Natural killer cell treated with Interleukin-12 subunit alpha and Interleukin-12 subunit beta and Interleukin-15 and Interleukin-18, amount 100 ng/mL, for 72 hours (primary cell): ENCODE measurements at places on chromosomes 13 and 19. TPM values are rescaled to one million over a fixed set of nuclear protein-coding genes. Genes with fewer than 3 reads are reported as not detected.

DNA sequence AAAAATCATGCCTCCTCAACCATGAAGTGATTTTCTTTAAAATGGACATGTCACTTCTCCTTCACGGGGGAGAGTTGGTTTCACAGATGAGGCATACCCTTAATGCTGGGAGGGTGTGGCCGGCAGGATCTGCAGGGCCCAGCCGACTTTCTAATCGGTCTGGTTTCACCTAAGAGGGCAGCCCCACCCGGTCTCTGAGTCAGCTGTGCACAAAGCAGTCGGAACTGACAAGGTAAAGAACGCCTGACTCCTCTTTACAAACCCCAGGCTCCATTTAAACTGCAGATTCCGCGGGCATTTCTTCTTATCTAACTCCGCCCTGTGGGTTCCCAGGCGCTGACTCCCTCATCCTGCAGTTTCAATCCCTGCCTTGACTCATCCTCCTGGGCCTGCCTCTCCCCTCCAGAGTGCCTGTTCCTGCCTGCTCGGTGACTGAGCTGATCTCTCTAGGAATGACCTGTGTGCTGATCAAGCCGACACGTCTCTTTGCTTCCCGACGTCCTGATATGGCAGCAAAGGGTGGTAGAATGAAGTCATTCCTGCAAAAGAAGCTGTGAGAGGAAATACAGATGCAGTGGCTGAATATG lies 63.4 kb downstream of the EFNB2 start:
- H3K27ac ChIP-seq = no peak overlapping the region
- peaks cover 4% of the 10 kb centered on the region for H3K27me3 ChIP-seq
- no peaks in the 10 kb centered on the region for H3K36me3 ChIP-seq

DNA sequence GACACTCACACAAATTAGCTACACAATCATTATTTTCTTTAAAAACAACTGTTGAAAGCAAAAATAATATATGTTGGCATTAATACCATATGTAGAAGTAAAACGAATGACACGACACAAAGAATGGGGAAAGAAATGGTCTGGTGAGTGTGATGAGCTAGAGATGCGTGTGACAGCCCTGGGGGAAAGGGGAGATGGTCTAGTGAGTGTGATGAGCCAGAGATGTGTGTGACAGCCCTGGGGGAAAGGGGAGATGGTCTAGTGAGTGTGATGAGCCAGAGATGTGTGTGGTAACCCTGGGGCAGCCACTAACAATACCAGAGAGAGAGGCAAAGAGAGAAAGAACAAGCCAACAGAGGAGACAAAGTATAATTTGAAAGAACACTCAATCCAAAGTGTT lies 22.3 kb upstream of the LAMP1 start:
- no peak overlapping the region for H3K4me3 ChIP-seq
- H3K27me3 ChIP-seq = peaks cover 5% of the 10 kb centered on the region
- H3K4me1 ChIP-seq = peaks cover 6% of the 10 kb centered on the region
- no peak for DNase-seq

GRCh38 chr19:16581145-16581970 lies 9.1 kb upstream of the SLC35E1 start:
- H3K4me1 ChIP-seq = peaks cover 54% of the 10 kb centered on the region
- no peak overlapping the region for H3K4me3 ChIP-seq
- DNase-seq = no peak
- no peak overlapping the region for H3K27ac ChIP-seq
- no peaks in the 10 kb centered on the region for H3K27me3 ChIP-seq

DNA sequence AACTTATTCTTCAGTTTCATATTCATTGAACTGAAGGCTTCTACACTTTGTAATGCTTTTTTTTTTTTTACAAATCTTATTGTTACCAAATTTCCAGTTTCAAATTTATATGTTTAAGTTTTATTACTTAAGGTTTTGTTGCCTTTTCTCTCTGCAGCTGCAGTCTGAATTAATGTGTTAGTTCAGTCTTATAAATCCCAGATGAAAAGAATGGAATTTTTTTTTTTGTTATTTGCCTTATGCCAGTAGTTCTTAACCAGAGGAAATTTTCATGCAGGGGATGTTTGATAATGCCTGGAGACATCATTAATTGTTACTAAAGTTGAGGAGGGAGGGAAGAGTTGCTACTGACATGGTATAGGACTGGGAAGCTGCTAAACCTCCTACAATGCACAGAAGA lies 367.9 kb upstream of the SPRY2 start:
- H3K27ac ChIP-seq = no peak overlapping the region
- H3K27me3 ChIP-seq = no peaks in the 10 kb centered on the region
- no peaks in the 10 kb centered on the region for H3K4me1 ChIP-seq
- H3K4me3 ChIP-seq = no peak overlapping the region
- no peak for DNase-seq

GRCh38 chr19:45368737-45369340 lies 1.5 kb downstream of the ERCC2 start:
- no peak for DNase-seq
- no peaks in the 10 kb centered on the region for H3K36me3 ChIP-seq
- peak overlapping the region; percentile 52 for H3K4me3 ChIP-seq
- H3K27me3 ChIP-seq = no peaks in the 10 kb centered on the region
- H3K27ac ChIP-seq = no peak overlapping the region

DNA sequence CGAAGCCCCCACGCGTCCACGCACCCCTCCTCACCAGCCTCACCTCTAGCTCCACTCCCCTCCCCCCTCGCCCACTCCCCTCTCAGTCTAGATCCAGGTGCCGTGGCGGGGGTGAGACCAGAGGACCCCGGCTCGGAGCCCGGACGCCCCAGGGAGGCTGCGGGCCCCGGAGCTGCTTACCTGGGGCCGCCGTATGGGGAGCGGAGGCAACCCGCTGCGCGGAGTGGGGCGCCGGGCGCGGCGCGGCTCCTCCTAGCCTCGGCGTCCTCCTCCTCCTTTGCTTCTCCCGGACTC lies 353 bp downstream of the ENOX1 start:
- H3K27ac ChIP-seq = no peak overlapping the region
- peaks cover 7% of the 10 kb centered on the region for H3K4me1 ChIP-seq
- no peak for DNase-seq
- peaks cover 27% of the 10 kb centered on the region for H3K27me3 ChIP-seq

DNA sequence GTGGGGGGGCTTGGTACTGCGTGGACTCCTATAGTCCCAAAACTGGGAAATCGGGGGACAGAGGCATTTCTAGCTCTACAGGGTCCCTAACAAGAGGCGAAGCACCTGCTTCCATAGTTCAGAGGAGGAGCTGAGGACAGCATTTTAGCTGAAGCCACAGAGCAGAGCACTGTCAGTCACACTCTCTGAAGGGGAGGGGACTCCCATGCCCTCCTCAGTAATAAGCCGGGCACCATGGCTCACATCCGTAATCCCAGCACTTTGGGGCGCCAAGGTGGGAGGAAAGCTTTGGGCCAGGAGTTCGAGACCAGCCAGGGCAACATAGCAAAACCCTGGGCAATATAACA lies 3.8 kb downstream of the NPAS1 start:
- H3K4me1 ChIP-seq = no peaks in the 10 kb centered on the region
- no peak overlapping the region for H3K27ac ChIP-seq
- H3K27me3 ChIP-seq = peaks cover 22% of the 10 kb centered on the region
- no peak overlapping the region for H3K4me3 ChIP-seq
- H3K36me3 ChIP-seq = no peaks in the 10 kb centered on the region

- H3K36me3 ChIP-seq = no peaks in the 10 kb centered on the region
- peaks cover 8% of the 10 kb centered on the region for H3K27me3 ChIP-seq
- H3K4me3 ChIP-seq = no peak overlapping the region
- peaks cover 27% of the 10 kb centered on the region for H3K4me1 ChIP-seq
- no peak overlapping the region for H3K27ac ChIP-seq
- DNase-seq = no peak
Measured at GRCh38 chr19:10699650-10700335, 1.4 kb upstream of the QTRT1 start.

DNA sequence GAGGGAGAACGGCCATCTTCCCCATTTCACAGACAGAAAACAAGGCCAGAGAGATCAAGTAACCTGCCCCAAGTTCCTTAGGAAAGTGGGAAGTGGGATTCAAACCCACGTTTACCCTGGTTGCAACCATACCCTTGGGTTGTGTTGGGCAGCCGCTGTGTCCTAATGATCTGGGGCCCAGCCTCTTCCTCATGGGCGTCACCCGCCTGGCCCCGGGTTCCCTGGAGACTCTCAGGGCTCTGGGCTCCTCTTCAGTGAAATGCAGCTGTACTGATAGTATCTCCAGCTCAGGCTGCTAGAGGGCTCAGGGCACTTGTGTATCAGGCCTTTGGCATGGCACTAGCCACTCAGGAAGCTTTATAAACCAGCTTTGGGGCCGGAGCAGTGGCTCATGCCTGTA lies 9.8 kb downstream of the TMED1 start:
- H3K4me3 ChIP-seq = no peak overlapping the region
- no peaks in the 10 kb centered on the region for H3K36me3 ChIP-seq
- DNase-seq = no peak
- no peaks in the 10 kb centered on the region for H3K27me3 ChIP-seq
- H3K27ac ChIP-seq = peak overlapping the region; percentile 61

DNA sequence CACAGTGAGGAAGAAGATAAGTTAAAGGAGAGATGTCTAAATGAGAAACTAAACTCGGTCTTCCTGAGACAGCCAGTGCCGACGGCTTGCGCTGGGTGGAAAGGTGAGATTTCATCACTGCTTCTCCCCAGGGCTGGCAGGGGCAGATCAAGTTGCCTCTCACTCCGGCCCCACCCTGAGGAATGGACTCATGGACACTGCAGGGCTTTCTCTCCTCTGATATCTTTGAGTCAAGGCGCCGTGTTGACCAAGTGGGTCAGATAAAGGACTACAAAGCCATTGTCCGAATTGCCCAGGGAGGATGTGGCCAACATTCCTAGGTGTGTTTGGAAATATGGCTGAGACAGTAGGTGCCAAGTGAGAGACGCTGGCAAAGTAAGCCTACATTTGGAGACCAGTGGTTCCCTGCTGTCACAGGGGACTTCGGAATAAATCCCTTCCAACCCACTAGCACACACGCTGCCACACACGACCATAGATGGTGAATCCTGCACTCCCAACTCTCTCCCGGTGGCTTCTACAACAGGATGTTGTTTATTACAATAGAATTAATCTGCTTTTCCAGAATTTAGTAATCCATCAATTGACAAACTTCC lies 156.5 kb upstream of the TSC22D1 start:
- no peaks in the 10 kb centered on the region for H3K36me3 ChIP-seq
- H3K4me3 ChIP-seq = no peak overlapping the region
- no peak overlapping the region for H3K27ac ChIP-seq
- no peaks in the 10 kb centered on the region for H3K4me1 ChIP-seq
- no peak for DNase-seq

DNA sequence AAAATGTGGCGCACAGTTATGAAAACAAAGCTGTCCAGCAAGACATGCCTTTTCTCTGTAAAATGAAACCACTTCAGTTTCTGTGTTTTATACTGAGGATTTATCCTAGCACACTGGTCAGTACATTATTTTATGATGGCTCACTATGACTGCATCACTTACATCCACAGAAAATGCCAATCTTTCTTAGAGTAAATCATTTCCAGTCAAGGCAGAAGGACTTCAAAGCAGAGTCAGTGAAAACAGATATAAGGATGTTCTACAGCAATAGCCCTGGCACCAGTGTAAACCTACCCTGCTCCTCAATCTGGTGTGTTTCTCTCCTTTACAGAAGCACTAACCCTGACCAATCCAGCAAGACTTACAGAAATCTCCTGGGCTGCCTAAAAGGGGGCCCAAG lies 473.5 kb downstream of the GPC6 start:
- H3K27me3 ChIP-seq = no peaks in the 10 kb centered on the region
- no peaks in the 10 kb centered on the region for H3K4me1 ChIP-seq
- no peak overlapping the region for H3K4me3 ChIP-seq
- DNase-seq = no peak

DNA sequence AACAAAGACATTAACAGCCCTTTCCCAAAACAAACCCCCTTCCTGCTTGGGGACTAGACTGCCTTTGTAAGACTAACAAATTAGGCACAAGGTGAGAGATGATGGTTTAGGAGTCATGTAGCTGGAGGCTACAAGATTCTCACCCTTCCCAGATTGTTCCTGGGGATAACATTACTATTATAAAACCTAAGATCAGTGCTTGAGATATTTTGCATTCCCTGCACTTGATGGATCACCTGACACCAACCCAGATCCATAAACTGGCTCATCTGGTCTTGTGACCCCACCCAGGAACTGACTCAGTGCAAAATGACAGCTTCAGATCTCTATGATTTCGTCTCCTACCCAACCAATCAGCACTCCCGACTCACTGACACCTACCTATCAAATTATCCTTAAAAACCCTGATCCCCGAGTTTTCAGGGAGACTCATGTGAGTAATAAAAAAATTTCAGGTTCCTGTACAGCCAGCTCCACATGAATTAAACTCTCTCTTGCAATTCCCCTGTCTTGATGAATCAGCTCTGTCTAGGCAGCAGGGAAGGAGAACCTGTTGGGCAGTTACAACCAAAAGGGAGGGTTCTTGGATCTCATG lies 2.4 kb upstream of the ZNF616 start:
- H3K4me1 ChIP-seq = peaks cover 31% of the 10 kb centered on the region
- H3K27me3 ChIP-seq = no peaks in the 10 kb centered on the region
- no peak overlapping the region for H3K4me3 ChIP-seq
- no peak for DNase-seq
- peaks cover 7% of the 10 kb centered on the region for H3K36me3 ChIP-seq
- H3K27ac ChIP-seq = no peak overlapping the region

Gene KLHL1
- not detected for total RNA-seq

Gene TEX29
- 0.67 TPM for total RNA-seq

Gene KLK12
- not detected for total RNA-seq

Gene LGALS7B
- not detected for total RNA-seq

Gene TMEM221
- not detected for total RNA-seq

Gene SDHAF1
- total RNA-seq = 17.6 TPM

Gene ZNF837
- total RNA-seq = 0.86 TPM

Gene PRSS57
- total RNA-seq = 1.4 TPM

Gene WDR88
- not detected for total RNA-seq
